PC-3 (cell line): ENCODE measurements at places on chromosomes 3 and 15. TPM values are rescaled to one million over a fixed set of nuclear protein-coding genes. Genes with fewer than 3 reads are reported as not detected.

The CKMT1B gene
- 6.1 and 8.7 TPM in 2 replicates for total RNA-seq

The GRK7 gene
- 0.12 TPM in 1 of 2 replicates, not detected in the other for total RNA-seq

The HOMER2 gene
- 22.6 and 29.5 TPM in 2 replicates for total RNA-seq

The PLSCR2 gene
- total RNA-seq: 0.86 TPM in 1 of 2 replicates, not detected in the other

The LRRC31 gene
- total RNA-seq: 0.04 TPM in 1 of 2 replicates, not detected in the other

The LHFPL4 gene
- total RNA-seq: not detected in 2 replicates

The TFRC gene
- total RNA-seq: 272 and 287 TPM in 2 replicates

The NTRK3 gene
- total RNA-seq: not detected in 2 replicates

The MYL3 gene
- total RNA-seq: not detected in 2 replicates

The CELF6 gene
- total RNA-seq: not detected in 2 replicates

The GOLGA6B gene
- 0.11 TPM in 1 of 2 replicates, not detected in the other for total RNA-seq

GRCh38 chr3:155323063-155323666 lies 29.7 kb upstream of the STRIT1 start:
- no peak overlapping the region for H3K4me3 ChIP-seq
- H3K36me3 ChIP-seq: no peaks in the 10 kb centered on the region
- H3K27me3 ChIP-seq: no peaks in the 10 kb centered on the region
- no peak overlapping the region for H3K27ac ChIP-seq
- DNase-seq: peak; percentile 86

- no peaks in the 10 kb centered on the region for H3K27me3 ChIP-seq
- H3K4me3 ChIP-seq: no peak overlapping the region
- H3K36me3 ChIP-seq: no peaks in the 10 kb centered on the region
Measured at GRCh38 chr3:59824876-59825275, 775.1 kb upstream of the CFAP20DC start.

DNA sequence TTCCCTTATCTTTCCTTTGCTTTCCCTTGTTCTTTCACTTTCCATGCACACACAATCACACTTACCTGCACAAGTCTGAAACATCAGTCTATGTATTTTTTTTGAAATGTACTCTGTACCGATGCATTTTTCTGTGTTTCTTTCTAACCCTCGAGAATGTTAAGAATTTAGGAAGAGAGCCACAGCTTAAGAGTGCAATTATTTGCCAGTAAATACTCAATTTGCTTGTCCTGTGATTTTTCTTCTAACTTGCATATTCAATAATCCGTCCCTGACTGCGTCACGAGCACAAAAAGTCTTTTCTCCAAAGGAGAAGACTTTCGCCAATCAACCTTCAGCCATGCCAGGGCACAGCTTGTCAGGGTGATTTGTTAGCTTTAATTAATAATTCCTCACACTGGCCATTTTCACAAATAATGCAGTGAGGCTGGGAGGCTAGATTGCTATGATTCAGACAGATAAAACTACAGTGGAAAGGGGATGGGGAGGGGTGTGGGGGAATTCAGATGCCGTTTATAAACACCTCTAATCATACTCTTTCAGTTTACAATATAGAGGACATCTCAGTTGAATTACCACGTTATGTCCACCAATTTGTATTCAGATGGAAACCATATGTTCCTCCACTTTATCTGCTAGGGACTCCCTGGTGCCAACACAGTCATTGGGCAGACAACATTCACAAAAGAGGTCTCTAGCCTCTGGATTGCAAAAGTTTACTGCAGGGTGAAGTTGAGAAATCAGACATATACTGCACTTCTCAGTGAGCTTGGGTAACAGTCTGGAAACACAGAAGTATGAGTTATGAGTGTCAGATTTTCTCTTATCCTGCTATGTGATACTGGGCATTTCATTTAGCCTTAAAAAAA lies 388.0 kb downstream of the ZBTB20 start:
- no peak overlapping the region for H3K27ac ChIP-seq
- H3K4me3 ChIP-seq: no peak overlapping the region
- 0 out of 2 replicates have a peak, but pooled peaks cover 3% of the 10 kb centered on the region for H3K4me1 ChIP-seq
- H3K36me3 ChIP-seq: no peaks in the 10 kb centered on the region
- no peak for DNase-seq

DNA sequence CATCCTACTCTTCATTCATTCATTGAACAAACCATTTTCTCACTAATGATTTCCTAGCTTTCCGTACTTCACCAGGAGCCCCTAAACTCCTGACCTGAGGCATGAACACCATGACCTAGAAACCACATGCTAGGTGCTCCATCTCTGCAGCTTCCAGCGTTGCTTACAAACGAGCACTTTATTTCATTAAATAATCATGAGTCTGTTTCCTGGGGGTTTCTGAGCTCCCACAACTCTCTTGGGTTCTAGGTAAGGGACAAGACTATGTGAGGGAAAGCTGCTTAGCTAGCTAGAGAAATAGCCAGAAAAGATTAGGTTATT lies 1.3 kb downstream of the MAP2K1 start:
- 0 out of 2 replicates have a peak, but pooled peaks cover 3% of the 10 kb centered on the region for H3K36me3 ChIP-seq
- no peaks in the 10 kb centered on the region for H3K27me3 ChIP-seq
- H3K27ac ChIP-seq: no peak overlapping the region; the same call in 1 of the 2 replicates
- DNase-seq: no peak

DNA sequence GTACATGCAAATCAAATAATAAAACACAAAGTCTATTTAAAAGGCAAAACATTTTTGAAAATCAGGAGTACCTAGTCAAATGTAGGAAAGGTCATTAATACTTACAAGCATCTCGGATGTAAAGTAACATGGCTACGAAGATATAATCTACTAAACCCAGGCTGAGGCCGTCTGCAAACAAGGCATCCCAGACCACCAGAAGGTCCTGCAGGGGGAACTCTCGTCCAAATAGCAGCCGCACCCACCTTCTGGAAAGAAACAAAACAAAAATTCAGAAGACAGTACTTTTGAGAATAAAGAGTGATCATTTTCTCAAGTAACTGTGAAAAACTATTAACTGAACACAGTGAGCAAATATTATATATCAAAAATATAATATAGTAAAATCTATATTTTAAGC lies 423.1 kb downstream of the PLCL2 start:
- no peak for DNase-seq
- H3K36me3 ChIP-seq: no peaks in the 10 kb centered on the region
- no peak overlapping the region for H3K27ac ChIP-seq
- H3K4me3 ChIP-seq: no peak overlapping the region

- H3K27me3 ChIP-seq: 0 out of 2 replicates have a peak, but pooled peaks cover 4% of the 10 kb centered on the region
- no peaks in the 10 kb centered on the region for H3K36me3 ChIP-seq
- no peak for DNase-seq
Measured at GRCh38 chr3:40054568-40055222, 245.3 kb downstream of the MYRIP start.

- peaks cover 38% of the 10 kb centered on the region; the same call in 1 of the 2 replicates for H3K36me3 ChIP-seq
- no peaks in the 10 kb centered on the region for H3K27me3 ChIP-seq
- H3K4me3 ChIP-seq: no peak overlapping the region
- H3K4me1 ChIP-seq: no peaks in the 10 kb centered on the region
- H3K27ac ChIP-seq: no peak overlapping the region
Measured at GRCh38 chr3:52117537-52117936, 36.7 kb downstream of the POC1A start.

GRCh38 chr3:29619676-29620075 lies 338.8 kb downstream of the RBMS3 start:
- no peak overlapping the region for H3K27ac ChIP-seq
- H3K4me3 ChIP-seq: no peak overlapping the region

DNA sequence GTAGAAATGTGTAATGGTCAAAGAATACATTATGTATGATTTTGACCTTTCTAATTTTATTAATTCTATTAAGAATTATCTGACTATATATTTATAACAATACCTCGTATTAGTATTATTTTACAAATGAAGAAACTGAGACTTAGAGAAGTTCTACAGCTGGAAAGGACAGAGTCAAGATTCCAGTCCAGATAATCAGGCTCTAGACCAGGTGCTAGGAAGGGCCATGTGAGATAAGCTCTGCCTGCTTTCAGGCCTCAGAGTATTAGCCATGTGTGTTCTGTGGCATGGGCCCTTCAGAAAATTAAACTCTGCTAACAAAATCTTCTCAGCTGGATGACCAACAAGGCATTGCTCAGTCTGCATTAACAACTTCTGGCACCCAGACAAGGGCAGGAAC lies 87.5 kb downstream of the CD200R1L start:
- H3K36me3 ChIP-seq: no peaks in the 10 kb centered on the region
- H3K27me3 ChIP-seq: no peaks in the 10 kb centered on the region
- no peaks in the 10 kb centered on the region for H3K4me1 ChIP-seq
- H3K27ac ChIP-seq: no peak overlapping the region

- peak; percentile 55 for DNase-seq
- H3K4me3 ChIP-seq: no peak overlapping the region
- peak overlapping the region; percentile 75 for H3K27ac ChIP-seq
- H3K27me3 ChIP-seq: no peaks in the 10 kb centered on the region
Measured at GRCh38 chr3:37144806-37145205, 29.6 kb downstream of the LRRFIP2 start.

DNA sequence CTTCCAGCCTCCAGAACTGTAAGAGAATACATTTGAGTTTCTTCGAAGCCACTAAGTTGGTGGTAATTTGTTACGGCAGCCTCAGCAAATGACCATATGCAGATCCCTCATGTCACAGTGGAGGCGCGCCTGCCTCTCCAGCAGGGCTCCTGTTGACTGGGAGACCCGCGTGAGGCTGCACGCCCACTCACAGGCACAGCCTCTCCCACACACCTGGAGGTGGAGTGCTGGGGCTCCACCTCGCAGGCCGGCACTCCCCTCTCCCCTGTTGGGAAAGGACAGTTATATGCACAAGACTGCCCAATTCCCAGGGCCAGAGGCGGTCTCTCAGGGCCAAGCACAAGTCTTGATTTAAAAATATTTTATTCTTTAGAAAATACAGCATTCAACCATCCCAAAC lies 2.8 kb upstream of the TLR9 start:
- peaks cover 31% of the 10 kb centered on the region for H3K36me3 ChIP-seq
- DNase-seq: no peak
- H3K4me1 ChIP-seq: no peaks in the 10 kb centered on the region

DNA sequence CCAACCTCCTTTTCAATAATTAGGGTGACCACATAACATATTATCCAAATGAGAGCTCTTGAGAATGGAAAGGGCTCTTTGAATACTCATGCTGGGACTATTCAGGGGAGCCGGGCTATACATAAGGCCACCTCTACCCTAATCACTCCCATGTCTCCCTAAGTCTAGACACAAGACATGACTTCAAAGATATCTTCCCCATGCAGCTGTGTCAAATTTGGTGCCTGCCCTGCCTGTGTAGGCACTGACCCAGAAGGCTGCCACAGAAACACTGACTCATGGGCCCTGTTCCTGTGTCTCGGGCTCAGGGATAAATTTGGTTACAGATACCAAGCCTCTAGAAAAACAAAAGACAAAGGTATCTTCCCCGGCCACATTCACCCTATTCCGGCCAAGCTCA lies 70.3 kb downstream of the MYLK start:
- peaks cover 6% of the 10 kb centered on the region for H3K4me1 ChIP-seq
- peak; percentile 31 for DNase-seq
- no peaks in the 10 kb centered on the region for H3K27me3 ChIP-seq
- H3K4me3 ChIP-seq: no peak overlapping the region
- H3K36me3 ChIP-seq: no peaks in the 10 kb centered on the region

GRCh38 chr3:72694398-72694797 lies 153.8 kb downstream of the SHQ1 start:
- no peak overlapping the region for H3K4me3 ChIP-seq
- H3K4me1 ChIP-seq: no peaks in the 10 kb centered on the region
- no peak for DNase-seq

DNA sequence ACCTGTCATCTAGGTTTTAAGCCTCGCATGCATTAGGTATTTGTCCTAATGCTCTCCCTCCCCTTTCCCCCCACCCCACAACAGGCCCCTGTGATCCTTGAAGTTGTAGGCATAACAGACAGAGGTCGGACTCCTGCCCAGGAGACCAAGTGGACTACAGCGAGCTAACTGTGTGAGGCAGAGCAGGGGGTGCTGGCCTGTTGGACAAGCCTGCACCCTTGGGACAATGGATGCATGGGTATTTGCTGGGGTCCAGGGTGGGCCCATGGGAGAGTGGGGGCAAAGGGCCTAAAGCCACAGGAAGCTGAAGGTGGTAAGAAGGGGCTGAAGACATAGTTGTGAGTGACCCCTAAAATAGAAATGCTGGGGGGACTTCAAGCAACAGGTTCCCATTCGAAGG lies 2.5 kb downstream of the PLCB2 start:
- DNase-seq: no peak
- H3K27me3 ChIP-seq: no peaks in the 10 kb centered on the region
- H3K36me3 ChIP-seq: no peaks in the 10 kb centered on the region
- H3K27ac ChIP-seq: no peak overlapping the region
- H3K4me3 ChIP-seq: no peak overlapping the region

DNA sequence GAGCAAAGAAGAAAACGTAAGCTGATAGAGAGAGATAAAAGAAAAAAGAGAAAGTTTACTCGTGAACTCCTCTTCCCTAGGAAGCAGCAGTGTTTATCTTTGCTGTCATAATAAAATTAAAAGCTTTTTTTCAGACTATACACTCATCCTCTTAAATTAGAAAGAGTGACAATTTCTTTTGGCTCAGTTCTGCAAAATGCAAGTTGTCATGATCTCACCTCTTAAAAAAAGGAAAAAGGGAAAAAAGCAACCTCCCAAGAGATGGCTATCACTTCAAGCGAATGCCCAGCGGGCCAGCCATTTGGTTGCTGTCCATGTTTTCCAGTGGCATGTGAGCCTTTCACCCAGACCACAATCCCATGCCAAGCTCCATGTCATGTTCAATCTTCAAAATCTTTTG lies 7.0 kb upstream of the THBS1 start:
- peaks cover 4% of the 10 kb centered on the region for H3K4me1 ChIP-seq
- no peak overlapping the region for H3K27ac ChIP-seq
- H3K27me3 ChIP-seq: no peaks in the 10 kb centered on the region
